ENCODE measurements at places on chromosomes 16 and 17.

DNA sequence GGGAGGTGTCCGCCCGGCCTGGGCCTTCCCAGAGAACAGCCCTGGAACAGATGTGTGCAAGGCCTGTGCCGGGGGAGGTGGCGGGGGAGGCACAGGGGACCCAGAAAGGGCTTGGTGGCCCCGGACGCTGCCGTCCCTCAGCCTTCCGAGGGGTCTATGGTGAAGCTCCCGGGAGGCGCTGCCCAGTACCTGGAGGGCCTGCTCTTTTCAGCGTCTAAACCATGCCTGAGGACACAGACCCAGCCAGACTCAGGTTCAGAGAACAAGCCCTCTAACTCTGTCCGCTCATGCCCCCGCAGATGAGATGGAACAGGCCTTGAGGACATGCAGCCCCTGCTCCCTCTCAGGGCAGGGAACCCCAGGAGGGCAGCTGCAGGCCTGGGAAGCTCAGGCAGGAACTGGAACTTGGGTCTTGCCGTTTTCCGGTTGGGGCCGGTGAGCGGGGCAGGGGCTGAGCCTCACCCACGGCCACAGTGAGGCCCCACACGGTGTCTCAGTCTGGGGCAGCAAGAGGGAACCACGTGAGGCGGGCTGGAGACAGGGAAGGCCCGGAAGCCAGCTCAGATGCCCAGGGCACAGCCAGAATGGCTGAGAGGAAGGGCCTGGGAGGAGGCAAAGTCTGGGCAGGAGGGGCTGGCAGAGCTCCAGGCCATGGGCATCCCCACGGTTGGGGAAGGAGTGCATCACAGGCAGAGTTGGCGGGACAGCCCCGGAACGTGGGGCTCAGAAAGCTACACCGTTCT is 12.5 kb downstream of the SLC16A3 start:
- DNase-seq = no peak

DNA sequence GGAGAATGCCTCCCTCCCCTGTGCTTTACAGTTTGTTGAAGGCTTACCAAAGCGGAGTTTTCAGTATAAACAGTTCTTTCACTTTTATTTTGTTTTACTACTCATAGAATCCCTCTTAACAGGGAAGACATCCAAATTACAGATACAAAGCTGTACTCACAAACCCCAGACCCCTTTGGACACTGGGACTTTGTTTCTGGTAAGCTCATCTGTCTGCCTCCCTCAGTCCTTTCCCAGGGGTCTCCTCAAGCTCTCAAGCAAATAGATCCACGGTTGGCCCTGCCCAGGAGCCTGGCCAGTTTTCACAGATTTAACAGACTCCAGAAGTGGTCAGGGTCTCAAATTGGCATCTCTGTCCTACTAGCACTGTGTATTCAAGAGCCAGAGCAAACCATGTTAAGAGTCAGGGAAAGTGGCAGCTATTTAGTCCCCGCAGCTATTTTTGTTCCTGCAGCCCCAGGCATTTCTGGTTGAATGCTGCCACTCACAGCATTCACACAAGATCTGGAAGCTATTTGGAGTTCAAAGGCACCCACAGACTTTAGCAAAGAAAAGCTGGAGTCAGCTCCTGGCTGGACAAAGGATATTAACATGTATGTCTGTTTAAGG is 54.2 kb downstream of the TMEM100 start:
- no peak for DNase-seq

DNA sequence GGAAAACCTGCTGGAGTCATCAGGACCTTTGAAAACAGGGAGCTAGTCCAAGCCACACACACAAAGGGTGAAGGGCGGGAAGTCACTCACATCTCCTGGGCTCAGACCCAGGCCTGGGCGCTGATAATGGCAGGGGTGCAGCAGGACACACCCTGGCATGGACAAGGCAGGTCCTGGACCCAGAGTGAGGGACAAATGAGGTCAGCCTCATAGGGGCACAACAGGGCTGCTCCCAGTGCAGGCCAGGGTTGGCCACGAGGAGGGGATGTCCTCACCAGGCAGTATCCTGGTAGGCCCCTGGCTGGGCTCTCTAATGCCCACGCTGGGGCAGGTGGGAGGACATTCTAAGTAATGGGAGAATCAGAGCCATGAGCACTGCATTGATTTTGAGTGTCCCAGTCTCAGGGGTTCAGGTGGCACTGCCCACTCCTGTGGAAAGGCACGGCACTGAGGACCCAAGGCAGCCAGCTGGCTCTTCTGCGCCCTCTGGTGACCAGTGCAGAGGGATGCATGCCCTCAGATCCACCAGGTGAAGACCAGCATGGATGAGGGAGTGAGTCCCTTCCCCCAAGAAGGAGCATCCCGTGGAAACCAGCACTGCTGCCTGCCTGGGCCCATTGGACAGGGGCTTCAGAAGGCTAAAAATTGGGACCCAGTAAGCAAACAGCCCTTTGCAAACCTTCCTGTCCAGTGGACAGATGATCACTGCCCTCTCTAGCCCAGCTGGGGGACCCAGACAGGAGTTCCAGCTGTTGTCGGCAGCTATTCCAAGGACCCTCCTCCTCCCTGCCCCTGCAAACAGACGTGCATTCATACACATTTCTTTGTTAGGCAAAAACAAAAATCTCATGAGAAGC is 23.4 kb upstream of the SREBF1 start:
- DNase-seq = peak; percentile 48

DNA sequence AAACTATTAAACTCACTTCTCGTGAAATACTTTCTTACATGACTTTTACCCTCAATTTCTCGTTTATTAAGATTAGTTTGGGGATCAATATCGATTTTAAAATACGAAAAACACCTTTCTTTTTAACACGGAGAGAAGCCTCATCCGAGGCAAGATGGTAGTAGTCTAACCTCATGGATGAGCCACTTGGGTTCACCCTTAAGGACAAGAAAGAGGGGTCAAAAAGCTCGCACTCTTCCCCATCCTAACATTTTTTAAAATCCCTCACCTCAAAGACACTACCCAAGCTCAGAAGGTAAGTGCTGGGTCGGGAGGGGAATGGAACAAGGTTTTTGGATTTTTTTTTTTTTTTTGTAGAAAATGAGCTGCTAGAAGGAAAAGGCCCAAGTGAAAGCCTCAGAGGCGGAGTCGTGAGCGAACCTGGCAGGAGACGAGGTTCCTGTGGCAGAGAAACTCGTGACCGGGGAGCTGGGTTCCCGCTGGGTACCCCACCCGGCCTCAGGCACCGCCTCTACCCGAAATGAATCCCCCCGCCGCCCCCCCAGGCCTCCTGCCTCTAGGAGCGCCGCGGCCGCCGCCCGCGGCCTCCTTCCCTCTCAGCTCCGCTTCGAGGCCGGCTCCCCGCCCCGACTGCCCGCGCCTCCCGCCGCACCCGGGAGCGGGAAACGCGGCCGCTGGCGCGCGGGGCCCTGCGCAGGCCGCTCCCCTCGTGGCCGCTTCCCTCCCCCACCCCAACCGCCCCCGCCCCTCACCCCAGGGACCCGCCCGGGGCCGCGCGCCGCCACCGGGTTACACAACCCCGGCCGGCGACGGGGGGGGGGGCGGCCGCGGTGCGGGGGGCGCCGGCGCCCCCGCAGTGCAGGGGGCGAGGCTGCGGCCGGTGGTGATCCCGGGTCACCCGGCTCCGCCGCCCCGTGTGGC is 1.6 kb downstream of the NUFIP2 start:
- peak; percentile 57 for DNase-seq

Data from HAP-1 (cell line).